Urothelium cell line (cell line): ENCODE measurements at places on chromosomes 13 and 19.

DNA sequence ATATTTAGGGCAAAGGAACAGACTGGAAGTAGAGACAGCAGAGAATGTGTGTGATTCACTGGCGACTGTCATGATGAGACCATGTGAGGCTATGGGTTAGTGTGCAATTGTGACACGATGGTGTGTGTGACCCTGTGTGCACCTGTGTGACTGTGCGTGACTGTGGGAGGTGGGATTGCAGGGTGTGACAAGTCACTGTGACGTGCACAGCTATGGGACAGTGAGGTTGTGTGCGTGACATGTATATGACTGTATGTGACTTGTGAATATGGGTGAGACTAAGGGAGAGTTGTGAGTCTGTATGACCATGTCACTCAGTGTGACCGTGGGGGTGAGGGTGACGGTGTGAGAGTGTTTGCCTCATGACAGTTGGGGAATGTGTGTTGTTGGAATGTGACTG is 3.4 kb upstream of the GIPR start:
- DNase-seq = no peak

DNA sequence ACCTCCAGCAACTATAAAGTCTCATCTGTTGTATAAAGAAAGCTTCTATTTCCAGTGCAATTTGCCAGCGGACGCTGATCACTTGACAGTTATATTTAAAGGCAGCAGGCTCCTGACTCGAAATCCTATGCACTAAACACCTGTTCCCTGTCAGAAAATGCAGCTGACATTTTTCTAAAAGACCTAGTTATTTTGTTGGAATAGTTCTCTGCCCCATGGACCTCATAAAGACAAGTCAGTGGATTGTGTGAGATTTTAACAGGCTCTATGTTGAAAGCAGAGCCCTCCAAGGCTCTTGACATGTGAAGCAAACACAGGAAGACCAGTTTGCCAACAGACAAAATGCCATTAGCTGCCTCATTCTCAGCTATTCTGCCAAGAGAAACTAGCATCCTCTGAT is 304.7 kb upstream of the KLF12 start:
- DNase-seq = no peak

GRCh38 chr19:11745869-11746268 is 7.1 kb upstream of the ZNF823 start:
- DNase-seq = no peak

GRCh38 chr19:14480700-14481079 is 5.5 kb upstream of the PTGER1 start:
- no peak for DNase-seq

DNA sequence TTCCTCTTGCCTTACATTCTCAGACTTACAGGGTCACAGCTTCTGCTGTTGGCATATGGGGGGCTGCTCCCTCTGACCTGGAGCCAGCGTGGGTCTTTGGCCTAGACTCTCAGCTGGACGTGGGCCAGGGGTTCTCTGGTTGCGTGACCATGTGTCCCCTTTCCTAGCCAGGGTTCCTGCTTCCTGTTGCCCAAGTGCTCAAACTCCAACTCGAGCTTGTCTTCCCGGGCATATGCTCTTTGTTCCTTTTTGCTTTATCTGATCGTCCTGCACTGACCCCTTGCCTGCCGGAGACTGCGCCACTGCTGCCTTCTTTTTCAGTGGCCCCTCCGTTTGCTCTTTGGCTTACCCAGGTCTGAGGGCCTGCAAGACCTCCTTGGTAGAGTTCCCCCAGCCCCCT is 25.3 kb upstream of the GPR183 start:
- no peak for DNase-seq

DNA sequence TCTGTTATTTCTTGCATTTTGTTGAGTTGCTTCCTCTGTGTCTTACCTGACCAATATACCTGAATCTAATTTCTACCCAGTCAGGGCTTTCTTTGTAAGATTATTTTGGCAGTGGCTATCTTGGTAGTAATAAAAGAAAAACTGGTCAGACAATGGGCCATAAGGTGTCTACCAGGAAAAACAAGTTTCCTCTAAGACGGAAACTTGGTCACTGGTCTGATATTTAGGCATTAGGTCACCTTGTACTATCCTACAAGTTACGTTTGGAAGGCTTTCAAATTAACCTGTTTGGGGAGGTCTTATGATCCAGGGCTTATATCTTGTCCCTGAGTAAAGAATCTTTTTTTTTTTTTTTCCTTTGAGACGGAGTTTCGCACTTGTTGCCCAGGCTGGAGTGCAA is 9.2 kb downstream of the ZNF823 start:
- DNase-seq = no peak

DNA sequence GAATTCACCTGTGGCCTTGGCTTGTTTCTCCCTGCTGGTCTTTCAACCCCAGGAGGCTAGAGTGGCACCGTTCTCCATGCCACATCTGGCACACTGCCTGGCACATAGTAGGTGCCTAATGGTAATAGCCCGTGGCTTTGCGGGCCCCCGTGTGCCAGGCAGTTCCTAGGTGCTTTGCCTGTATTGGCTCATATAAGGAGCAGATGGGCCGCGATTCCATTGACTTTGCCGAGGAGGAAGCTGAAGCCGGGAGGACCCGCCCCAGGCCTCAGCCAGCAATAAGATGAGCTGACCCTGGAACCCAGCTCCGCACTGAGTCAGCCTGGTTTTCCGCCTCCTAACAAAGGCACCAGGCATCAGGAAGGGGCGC is 807 bp downstream of the PGLYRP1 start:
- no peak for DNase-seq

DNA sequence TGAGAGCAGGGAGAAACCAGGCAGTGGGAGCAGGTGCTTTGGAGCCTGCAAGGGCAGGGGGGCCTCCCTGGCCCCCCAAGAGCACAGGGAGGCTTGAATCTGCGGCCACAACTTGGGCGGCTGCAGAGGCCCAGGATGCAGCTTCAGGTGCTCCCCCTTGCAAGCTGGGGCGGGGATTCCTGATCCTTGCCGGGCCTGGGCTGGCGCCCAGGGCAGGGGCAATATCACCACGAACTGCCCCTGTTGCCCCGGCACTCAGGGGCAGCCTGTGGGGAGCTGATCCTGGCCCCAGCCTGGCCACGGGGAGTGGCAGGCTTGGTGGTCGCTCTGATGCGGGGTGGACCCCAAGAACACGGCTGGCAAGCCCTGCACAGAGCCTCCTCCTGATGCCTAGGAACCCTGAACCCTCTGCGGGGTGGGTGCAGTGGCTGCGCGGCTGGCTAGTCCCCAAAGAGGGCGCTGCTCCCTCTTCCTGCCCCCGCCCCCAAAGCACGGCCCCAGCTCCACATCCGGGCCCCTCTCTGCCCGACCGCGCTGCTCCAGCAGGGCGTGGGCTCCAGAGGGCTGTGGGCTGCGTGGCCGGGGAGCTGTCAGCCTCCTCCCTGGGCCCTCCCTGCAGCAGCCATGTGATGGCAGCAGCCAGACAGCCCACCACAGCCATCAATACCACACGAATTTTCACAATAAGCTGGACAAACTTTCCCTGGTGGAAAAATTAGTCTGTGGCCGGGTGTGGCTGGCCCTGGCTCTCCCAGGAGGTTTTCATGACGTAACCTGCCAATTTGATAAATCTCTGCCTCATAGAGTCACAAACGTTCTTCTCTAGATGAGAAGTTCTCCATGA is 21.0 kb downstream of the TNFSF9 start:
- DNase-seq = peak; percentile 40

DNA sequence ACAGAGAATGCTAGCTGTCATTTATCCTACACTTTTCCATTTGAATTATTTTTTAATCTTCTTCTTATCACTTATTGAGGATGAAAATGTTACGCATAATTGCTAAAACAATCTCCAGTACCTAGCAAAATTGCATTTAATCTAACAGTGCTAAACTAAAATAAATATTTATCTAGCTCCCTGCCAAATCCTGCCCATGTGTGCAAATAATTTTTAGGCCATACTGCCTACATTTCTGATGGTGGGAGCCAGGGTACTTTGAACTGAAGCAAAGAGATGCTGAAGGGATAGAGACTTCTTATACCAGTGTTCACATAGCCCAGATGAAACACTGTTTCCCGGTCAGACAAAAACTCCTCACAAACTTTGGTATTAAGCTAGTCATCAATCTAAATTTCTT is 1268.7 kb upstream of the PCDH20 start:
- no peak for DNase-seq

DNA sequence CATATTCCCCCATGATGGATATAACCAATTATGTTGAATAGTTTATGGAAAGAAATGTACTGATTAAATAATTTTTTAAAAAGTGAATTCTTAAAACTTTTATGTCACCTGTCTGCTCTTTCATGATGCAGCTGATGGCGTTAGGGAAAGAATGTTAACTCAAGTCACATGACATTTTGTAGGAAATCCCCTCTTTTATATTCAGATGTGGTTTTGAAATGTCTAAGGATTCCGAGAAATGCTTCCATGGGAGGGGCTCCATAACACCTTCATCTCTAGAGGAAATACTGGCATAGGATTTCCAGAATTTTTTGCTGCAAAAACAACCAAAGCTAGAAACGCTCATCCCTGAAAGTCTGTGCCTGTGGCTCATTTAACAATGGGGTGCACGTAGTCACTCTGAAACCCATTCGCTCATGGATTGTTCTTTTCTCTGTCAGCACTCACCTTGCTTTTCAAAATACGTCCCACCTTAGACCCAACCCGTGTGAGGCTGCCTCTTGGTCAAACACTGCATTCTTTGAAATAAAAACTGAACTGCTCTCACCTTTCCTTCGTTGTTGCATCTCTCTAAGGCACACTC is 288.9 kb downstream of the SHISA2 start:
- DNase-seq = no peak

- no peak for DNase-seq
These were observed 4.0 kb upstream of the PSPN start for GRCh38 chr19:6379744-6380143.

DNA sequence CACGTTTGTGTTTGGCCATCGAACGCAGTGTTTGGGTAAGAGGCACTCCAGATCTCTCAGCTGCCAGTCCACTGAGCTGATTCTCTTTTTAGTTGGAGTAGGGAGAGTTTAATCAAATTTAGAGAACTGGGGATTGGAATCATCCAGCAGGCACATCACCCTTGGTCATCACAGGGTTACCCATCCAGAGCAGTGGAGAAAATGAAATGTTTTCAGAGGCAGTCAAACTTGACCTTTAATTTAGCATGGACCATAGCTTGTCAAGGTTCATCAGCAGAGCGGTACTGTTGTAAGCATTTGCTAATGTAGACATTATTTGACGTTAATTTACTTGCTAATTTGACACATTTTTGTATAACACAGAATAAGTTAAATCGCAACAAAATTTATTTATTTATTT is 18.4 kb upstream of the FRY start:
- DNase-seq = no peak

DNA sequence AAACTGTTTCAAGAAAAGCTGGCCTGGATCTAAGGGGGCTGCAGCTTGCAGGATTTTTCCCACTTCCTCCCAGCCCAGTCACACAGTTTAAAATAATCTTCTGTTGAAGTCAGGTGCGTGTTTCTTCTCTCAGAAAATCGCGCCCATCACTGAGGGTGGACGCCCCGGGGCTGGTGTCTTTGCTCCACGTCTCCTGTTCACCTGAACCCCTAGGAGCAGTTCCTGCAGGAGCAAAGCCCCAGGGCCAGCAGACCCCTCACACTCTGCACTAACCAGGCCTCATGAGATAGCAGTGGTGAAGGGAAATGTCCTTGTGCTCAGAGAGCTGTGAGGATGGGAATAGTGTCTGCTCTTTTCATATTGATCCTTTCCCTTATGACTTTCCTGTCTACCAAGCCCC is 920 bp upstream of the SIGLEC7 start:
- DNase-seq = no peak

GRCh38 chr13:24709186-24709913 is 29.1 kb downstream of the ATP12A start:
- DNase-seq = no peak

- no peak for DNase-seq
These were observed 67.5 kb downstream of the CHST8 start for GRCh38 chr19:33689138-33689746.

DNA sequence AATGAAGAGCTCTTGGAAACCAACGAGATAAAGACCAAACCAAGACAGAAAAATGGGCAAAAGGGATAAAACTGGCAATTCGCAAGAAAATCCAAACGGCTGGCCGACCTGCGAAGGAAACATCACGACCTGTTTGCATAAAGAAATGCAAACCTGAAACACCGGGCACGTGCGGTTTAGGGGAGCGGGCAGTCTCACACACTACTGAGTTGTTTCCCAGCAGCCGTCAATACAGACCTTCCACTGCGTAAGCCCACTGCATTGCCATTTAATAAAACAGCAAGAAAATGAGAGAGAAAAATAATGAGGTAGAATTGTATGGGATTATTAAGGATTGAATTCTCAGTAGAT is 642 bp upstream of the PEG3 start:
- DNase-seq = no peak

- no peak for DNase-seq
These were observed 537.0 kb upstream of the SPRY2 start for GRCh38 chr13:80877944-80878241.

- DNase-seq = no peak
These were observed 76.9 kb downstream of the ITGBL1 start for GRCh38 chr13:101529422-101529821.

DNA sequence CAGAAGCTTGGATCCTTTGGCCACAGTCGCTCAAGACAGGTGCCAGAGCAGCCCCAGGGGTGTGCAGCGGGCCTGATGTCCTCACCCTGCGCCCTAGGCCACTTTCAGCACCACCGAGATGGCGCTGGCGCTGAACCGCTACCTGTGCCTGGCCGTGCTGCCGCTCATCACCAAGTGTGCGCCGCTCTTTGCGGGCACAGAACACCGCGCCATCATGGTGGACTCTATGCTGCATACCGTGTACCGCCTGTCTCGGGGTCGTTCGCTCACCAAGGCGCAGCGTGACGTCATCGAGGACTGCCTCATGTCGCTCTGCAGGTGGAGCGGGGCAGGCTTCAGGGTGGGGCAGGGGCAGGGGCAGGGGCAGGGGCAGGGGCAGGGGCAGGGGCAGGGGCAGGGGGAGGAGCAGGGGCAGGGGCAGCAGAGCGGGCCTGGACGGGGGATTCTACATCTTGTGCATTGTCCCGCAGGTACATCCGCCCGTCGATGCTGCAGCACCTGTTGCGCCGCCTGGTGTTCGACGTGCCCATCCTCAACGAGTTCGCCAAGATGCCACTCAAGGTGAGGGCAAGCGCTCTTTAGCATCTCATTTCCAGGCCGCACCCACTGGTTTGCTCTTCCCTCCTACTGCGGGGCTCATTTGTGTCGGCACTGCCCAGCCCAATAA is 69.1 kb downstream of the RYR1 start:
- no peak for DNase-seq

- no peak for DNase-seq
These were observed 10.5 kb downstream of the CDADC1 start for GRCh38 chr13:49258089-49258796.

GRCh38 chr13:39448834-39449233 is 154.2 kb downstream of the LHFPL6 start:
- no peak for DNase-seq
